ENCODE measurements at places on chromosomes 7 and 10.

GRCh38 chr10:58996063-58996462 is 180.4 kb upstream of the PHYHIPL start:
- DNase-seq, result no peak

DNA sequence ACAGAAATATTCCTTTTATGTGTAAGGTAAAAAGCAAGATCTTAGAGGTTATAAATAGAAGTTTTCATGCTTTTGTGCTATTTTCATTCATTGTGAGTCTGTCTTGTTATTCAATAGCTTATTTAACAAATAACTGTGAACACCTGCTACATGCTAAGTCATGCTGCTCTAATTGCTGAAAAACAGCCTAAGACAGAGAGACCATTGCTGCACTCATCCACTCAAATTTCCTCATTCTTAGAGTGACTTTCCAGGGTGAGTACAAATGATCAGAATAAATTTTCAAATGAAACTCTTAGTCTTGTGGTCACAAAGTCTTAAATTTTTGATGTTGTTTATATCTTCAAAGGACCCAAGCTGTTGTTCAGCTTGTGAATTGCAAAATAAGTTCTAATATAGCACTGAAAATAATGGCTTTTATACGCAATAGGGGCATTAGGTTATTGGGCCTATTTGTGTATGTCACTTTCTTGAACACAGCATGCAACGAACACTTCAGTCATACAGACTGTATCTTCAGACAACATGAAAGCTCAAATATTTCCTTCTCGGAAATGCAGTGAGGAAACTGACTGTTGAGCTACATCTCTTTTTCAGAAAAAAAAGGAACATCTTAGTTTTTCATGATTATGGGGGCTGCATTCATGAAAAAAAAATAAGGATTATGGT is 247.9 kb upstream of the PCDH15 start:
- no peak for DNase-seq

- no peak for DNase-seq
These were observed 61.4 kb upstream of the PPP1R3C start for GRCh38 chr10:91694170-91694794.

DNA sequence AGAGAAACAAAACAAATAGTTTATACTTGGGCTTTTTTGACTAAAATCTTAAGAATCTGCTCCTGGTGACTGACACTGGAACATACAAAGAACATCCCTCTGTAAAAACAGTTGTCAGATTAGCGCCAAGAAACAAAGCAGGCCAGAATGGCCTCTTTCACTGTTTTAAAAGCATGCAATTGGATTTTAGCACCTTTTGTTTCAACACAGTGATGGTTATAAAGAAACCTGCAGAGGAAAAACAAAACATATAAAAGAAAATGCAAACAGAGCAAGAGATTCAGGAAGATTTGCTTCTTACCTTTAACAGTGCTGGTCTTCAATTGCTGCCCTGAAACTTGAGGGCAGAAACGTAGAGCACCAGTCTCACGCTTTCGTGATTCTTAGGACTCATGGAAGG is 652.2 kb upstream of the KCND2 start:
- DNase-seq, result no peak

- DNase-seq, result no peak
These were observed 11.3 kb upstream of the SLC25A28 start for GRCh38 chr10:99631496-99631895.

GRCh38 chr10:70528314-70528713 is 49.7 kb downstream of the PALD1 start:
- DNase-seq, result no peak

DNA sequence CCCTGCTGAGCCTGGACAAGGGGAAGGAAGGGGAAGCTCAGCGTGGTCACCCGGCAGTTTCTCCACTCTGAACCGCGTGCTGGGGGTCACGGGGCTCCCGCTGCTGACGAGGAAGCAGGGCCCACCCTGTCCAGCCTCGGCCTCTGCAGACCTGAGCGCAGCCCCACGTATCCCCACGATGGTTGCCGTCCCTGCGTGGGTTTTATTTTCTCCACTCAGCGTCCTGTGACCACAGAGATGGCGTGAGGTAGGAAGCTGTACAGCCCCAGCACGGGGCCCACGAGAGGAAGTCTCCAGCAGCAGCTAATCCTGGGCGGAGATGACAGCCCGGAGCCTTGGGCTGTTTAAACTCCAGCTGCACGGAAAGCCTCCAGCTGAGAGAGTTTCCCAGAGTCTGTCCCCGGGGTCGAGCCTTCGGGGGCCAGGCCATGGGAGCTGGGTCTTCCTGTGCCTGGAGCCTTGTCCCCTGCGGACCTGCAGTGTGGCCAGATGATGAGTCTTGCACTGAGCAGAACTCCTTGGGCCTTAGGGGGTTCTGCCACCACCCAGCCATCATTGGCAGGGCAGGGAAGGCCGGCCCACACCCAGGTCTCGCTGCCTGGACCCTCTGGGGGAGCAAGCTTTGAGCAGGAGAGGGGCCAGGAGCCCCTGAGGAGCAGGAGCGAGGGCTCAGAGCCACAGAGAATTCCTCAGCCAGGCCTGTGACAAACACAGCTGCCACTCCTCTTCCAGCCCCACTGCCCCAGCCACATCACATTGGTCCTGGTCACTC is 72.8 kb upstream of the FAM20C start:
- no peak for DNase-seq

GRCh38 chr7:50300336-50300735 is 4.2 kb upstream of the IKZF1 start:
- no peak for DNase-seq

DNA sequence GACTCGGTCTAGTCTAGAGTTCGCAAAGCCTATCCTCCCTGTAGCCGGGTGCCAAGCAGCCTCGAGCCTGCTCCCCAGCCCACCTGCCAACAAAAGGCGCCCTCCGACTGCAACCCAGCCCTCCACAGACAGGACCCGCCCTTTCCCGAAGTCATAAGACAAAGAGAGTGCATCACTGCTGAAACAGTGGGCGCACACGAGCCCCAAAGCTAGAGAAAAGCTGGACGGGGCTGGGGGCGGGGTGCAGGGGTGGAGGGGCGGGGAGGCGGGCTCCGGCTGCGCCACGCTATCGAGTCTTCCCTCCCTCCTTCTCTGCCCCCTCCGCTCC is 622 bp upstream of the COL1A2 start:
- DNase-seq, result no peak

DNA sequence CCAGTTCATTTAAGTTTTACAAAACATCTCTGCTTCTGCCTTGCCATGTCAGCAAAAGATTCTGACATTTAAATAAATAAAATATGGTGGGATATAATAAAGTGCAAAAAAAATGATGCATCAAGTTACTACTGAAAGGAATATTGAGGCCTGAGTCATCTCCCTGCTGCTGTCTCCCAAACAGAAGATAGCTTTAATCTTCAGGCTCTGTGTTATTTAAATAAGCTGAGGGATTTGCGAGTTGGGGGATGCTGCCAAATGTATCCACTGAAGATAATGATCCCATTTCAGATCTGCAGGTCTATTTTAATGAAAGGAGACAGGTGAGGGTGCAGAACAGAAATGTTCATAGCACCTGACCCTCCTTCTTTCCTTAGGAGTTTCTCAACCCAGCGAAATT is 720.8 kb downstream of the AUTS2 start:
- DNase-seq, result no peak

- DNase-seq, result no peak
These were observed 26.0 kb downstream of the ADD3 start for GRCh38 chr10:110033701-110034235.

DNA sequence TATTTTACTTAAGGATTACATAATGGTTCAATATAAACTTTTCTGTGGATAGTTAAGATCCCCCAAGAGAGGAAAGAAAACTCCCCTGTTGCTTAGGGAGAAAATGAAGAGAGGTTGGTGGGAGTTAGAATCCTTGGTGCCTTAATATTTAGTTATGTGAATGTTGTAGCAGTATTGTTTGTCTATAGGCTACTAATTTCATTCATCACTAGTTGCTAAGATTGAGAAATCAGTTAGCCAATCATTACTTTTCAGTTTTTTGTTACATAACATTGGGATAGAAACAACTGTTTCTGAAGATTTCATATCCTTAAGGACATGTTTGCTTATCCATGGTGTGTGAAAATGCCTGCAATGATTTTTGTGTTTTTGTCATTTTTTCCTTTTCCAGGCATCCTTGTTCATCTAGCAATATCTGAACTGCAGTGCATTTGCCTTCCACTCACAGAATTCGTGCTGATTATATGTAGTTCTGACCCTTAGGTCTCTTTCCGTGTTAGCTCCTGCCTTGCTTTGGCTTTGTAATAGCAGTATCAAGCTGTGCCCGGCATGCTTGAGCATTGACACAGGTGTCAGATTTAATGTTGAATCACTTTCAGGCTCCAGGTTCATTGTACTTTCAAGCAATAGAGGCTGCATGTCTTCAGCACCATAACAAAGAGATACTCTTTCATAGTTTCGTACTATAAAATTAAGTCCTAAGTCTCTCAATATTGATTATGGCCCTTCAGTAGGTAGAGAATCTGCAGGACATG is 85.0 kb downstream of the PODXL start:
- DNase-seq, result no peak

- no peak for DNase-seq
These were observed 277.7 kb upstream of the ZNF32 start for GRCh38 chr10:43926371-43926770.

GRCh38 chr7:54989453-54990225 is 29.2 kb upstream of the EGFR start:
- no peak for DNase-seq

GRCh38 chr7:43612599-43613589 is 30.0 kb downstream of the STK17A start:
- DNase-seq, result no peak

DNA sequence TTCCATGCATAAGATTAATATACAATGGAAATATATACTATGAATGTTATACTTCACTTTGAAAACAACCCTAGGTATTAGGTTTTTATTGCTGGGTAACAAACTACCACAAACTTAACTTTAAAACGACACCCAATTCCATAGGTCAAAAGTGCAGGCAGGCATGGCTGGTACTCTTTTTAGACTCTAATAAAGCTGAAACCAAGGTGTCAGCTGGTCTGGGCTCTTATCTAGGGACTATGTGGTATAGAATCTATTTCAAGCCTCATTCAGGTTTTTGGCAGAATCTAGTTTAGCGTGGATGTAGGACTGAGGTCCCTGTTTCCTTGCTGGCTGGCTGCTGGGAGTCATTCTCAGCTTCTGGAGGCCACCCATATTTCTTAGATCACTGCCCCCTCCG is 65.0 kb upstream of the TMEM168 start:
- DNase-seq, result no peak

All from T1000 (cell line).